ENCODE measurements at places on chromosomes 12 and 14.

GRCh38 chr12:87320724-87321123 lies 708.5 kb downstream of the C12orf50 start:
- DNase-seq, result peak; percentile 36

- no peak for DNase-seq
Observed at GRCh38 chr12:120751389-120751788, 25.8 kb downstream of the ACADS start.

GRCh38 chr12:68119250-68119649 lies 40.3 kb downstream of the IFNG start:
- no peak for DNase-seq

DNA sequence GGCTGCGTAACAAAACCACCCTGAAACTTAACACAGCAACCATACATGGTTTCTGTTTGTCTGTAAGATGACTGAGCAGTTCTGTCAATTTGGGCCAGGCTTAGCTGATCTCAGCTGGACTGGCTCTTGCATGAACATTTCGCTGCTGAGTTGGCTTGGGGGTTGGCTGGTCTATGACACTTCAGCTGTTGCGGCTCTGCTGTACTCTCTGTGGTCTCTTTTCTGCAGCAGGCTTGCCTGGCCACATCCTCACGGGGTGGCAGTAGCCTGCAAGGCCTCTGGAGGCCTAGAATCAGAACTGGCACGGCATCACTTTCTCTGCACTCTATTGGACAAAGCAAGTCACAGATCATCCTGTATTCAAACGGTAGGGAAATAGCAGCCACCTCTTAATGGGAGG lies 216.2 kb downstream of the BCL11B start:
- DNase-seq, result no peak

DNA sequence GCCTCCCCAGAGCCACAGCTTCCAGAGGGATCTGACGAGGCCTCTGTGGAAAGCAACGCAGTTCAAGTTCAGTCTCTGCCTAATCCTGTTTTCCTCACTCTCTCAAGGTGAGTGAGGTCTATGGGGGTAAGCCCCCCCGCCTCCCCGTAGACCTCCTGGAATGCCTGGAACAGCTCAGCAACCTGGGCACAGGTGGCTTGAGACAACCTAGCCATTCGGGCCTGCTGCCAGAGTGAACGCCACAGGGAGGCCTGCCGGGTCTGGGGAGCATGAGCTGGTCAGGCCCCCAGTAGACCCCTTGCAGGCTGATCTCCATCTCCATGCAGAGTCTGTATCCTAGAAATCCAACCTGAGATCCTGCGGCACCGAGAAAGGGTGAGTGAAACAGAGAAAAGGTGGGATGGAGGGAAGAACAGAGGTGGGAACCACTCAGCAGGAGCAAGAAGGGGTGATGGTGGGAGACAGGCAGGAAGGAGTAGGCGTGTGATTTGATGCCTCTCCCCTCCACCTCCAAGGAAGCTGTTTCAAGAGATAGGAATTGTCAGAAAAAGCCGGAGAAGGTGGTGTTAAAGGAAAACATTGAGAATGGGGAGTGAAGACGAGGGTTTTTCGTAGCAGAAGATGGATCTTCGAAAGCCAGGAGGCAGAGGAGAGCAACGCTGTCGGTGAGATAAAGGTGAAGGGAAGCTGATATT lies 123.1 kb upstream of the PRMT8 start:
- no peak for DNase-seq
